Renal cortex interstitium (tissue), 15 donors: ENCODE measurements at places on chromosomes 12 and 14.
A peak's percentile ranks its signal among the peaks of the same experiment; 100 is the strongest.

DNA sequence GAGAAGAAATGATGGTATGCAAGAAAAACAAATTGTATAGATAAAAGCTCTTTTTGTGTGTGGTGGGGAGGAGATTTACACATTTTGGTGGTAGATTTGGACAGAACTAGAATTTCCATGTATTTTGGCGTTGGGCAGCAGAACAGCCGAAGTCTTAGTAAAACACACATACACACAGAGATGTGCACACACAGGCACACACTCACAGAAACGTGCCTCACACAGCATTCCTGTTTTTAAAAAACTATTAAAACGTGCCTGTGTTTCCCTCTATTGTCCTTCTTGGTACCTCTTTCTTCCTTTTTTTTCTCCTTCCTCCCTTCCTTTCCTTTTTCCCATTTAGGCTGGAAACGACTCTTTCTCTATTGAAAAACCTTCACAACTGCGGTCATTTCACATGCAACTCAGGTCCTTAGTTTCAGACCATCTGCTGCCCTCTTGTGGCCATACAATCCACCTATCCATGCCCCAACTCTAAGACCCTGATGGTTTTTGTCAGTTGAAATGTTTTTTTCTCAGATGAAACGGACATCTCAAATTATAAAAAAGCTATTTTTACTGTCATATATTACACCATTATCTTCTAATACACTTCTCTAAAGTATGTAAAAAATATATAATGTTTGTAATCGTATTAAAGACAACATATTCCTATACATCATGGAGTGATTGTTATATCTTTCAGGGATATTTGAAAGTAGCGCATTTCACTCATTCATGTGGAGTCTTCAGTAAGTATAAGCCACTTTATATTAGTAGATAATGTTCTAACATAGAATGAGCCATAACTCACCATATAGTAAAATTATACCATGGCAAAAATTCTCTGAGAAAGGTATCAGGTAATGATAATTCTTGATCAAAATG, 386.7 kb upstream of the NOVA1 start:
- DNase-seq = peak; percentile 53

- DNase-seq = no peak
Measured at GRCh38 chr14:99143793-99144192, 128.2 kb downstream of the BCL11B start.

- DNase-seq = no peak
Measured at GRCh38 chr12:90124289-90124688, 415.7 kb upstream of the ATP2B1 start.

DNA sequence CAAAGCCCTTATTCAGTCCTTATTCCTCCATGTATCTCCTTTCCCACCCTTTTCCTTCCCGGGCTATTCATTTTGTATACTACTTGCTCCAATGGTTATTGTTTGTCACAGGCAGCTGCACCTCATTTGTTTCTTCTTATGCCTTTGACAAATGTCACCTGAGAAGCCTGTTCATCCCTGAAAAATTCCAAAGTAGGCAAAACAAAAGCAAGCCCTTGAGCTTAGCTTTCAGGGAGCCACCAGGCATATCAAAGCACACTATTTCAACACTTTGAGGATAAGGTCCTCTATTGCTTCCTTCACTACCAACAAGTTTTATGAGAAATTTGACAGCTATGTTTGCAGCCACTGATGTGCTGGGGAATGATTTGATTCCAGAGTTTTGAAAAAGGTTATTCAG, 738.7 kb upstream of the LMO3 start:
- DNase-seq = no peak

- no peak for DNase-seq
Measured at GRCh38 chr12:117587631-117588287, 226.3 kb upstream of the NOS1 start.

DNA sequence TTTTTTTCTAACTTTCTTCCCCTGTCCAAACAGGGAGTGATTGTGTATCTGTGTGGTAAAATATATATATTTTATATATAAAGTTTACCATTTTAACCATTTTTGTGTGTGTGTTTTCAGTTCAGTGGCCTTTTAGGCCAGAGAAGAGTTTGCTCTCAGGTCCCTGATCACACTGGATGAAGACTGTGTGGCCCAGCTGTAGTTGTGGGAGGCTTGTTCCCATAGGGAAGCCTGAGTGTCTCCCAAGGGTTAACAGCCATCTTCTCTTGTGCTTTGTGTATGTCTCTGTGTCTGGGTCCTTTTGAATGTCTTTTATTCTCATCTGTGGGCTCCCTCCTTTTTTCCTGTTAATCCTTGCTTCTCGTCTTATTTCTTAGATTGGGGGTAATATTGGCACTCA, 23.4 kb downstream of the CGRRF1 start:
- DNase-seq = no peak

DNA sequence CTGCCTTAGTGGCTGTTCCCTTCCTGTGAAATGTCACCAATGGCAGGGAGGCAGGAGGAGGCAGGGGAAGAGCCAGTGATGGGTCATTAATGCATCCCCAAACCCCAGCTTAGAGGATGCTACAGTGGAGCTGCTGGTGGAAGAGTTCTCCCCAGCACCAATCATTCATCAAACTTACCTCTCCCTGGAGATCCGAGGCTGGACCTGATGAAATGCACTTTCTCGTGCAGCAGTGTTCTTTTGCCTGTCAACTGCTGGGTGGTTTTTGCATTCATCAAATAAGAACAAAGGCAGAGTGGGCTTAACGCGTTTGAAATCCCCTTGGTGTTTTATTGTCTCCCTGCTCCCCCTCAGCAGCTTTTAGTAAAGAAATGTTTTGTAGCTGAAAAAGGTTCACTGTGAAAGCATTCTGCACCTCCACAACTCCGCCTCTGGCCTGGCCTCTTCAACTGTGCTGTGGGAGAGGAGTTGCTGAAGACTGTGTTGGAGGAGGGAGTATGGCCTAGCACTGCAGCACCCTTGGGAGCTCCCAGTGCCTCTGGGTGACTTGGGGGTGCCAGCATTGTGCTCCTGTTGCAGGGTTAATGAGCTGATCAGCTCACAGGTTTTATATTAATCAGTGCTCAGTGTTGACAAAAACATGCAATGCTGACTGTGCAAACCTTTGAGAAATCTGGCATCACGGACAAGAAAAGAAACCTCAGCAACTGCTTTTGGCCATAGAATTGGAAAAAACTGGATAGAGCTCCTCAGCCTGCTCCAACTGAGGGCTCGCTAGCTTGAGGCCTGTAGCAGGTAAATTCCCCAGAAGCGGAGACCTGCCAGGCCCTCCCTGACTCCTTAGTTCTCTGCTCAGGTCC, 14.4 kb downstream of the TSPAN9 start:
- no peak for DNase-seq

DNA sequence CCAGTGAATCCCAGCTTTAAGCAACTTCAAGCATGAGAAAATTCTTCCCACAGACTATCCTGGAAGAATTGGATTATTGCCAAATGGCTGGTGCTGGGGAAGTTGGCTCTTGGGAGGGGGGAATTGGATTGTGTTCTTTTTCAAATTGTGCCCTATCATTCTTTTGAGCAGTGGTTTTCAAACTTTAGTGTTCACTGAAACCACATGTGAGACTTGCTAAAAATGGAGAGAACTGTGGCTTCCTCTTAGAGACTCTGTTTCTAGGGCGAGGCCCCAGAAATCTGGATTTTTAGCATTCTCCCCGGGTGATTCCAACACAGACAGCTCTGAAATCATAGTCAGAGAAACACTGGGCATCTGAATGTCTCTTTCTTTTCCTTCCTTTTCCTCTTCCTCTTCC, 14.3 kb upstream of the OTUB2 start:
- no peak for DNase-seq

DNA sequence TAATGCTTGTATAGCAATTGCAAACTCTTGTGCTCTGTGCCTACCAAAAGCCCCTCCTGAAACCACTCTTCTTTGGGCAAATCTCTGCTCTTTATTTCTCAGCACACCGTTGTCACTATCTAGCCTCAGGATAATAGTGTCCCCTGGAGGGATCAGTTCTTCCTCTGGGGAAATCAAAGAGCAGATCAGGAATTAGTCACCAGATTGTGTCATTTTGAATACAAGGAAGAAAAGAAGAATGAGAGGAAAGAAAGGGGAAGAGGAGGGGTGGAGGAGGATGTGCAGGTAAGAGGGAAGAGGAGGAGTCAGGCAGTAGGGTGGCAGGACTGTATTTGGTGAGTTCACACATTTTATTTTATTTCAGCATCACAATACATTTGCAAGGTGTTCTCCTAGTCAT, 256.4 kb downstream of the GRIN2B start:
- no peak for DNase-seq

- no peak for DNase-seq
Measured at GRCh38 chr12:130303781-130304180, 33.9 kb upstream of the PIWIL1 start.

- no peak for DNase-seq
Measured at GRCh38 chr12:94225947-94226630, 77.7 kb downstream of the PLXNC1 start.

DNA sequence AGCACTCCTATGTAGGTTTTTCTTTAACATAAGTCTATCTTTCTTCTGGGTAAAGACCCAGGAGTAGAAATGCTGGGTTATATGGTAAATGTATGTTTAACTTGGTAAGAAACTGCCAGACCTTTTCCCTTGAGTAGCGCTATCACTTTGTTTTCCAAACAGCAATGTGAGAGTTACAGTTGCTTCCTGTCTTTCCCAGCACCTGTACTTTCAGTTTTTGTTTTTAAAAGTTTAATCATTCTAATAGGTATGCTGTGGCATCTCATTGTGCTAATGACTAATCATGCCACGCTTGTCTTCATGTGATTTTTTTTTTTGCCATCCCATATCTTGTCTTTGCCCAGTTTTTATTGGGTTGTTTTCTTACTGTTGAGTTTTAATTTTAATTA, 28.1 kb downstream of the GIT2 start:
- DNase-seq = no peak

DNA sequence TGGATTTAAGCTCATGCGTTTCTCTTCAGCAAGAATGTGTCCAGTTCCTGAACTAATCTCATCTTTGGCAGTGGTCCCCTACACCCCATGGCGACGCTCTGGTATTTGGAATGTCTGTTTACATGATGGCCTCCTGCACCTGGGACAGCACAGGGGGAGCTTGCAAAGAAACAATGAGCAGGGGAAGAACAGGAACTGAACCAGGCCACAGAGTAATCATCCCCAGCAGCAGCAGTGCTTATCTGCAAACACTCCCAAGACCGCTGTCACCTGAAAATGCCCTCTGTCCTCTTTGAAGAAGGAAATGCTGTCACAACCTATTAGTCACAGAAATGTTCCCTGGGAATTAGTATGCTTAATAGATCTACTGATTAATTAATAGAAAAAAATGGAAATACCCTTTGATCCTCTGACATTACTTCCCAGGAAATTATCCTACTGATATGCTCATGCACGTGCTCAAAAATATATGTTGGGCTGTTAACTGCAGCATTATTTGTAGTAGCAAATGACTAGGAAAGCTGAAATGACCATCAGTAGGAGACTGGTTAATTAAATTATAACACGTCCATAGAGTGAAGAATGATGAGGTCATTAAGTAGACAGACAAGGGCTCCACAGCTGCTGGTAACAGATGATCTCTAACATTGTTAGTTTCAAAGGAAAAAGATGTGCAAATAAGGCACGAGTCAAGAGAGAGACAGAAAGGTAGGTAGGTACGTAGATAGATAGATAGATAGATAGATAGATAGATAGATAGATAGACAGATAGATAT, 279.3 kb upstream of the FLRT2 start:
- no peak for DNase-seq

DNA sequence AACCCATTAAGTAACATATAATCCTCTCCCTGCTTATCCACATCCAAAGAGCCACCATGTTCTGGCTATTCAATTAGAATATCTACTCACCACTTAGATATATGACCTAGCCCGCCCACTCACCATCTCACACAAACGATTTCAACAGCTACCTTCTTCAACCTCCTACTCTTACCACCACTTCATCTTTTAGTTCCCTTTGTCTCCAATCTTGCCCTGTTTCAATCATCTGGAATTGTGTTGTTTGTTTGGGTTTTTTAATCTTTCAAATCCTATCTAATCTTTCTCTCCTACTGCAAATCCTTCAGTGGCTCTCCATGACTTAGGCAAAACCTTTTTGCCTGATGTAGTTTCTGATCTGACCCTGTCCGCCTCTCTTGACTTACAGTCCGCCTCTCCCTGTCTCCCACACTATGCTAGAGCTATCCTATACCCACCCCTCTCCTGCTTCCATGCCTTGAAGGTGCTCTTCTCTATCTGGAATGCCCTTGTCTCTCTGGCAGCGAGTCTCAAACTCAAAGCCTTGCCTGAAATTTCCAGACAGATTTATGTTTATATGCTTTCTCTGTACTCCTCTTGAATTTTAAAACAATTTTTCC, 161.0 kb upstream of the CRY1 start:
- no peak for DNase-seq

DNA sequence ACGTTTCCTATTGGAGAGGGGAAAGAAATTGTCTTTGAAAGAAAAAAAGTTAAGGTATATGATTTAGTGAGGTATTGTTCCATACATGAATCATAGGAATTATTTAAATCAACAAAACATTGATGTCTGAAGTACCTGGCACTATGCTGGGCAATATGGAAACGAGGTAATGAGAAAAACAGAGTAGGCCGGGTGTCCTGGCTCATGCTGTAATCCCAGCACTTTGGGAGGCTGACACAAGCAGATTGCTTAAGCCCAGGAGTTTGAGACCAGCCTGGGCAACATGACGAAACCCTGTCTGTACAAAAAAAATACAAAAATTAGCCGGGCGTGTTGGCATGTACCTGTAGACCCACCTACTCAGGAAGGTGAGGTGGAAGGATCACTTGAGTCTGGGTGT, 45.9 kb downstream of the AEBP2 start:
- no peak for DNase-seq
